ENCODE measurements at places on chromosomes 1 and 21.

DNA sequence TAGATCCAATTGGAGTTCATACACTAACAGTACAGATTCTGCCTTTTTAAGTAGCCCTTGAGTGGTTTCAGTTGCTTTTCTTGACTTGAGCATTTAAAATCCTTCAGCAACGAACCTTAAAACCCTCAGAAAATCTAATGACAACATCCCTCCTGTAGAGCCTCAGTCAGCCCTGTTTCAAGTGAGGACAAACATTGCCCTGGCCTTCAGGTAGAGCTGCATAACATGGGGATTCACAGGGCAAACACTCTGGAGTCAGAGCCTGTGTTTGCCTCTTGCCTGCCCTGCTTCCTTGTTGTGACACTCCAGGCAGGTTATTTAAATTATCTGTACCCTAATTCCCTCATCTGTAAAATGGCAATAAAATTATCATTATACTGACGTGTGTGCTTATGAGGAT lies 96.1 kb upstream of the KCNA3 start:
- no peak for DNase-seq

- no peak for DNase-seq
These were observed 11.3 kb downstream of the ARHGEF11 start for GRCh38 chr1:157034137-157034800.

- DNase-seq = no peak
These were observed 40.7 kb downstream of the PLEKHA6 start for GRCh38 chr1:204319027-204319426.

DNA sequence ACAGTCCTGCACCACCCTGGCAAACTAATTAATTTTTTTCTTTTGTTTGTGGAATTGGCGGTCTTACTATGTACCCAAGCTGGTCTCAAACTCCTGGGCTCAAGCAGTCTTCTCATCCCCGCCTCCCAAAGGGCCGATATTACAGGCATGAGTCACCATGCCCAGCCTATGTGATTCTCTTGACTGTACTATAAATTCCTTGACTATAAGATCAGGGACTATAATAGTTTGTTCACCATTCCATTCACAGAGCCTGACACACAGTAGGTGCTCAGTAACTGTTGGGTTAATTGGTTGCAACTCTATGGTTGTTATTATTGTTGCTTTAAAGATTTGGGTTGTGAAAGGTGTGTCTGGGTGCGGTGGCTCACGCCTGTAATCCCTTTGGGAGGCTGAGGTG lies 17.2 kb downstream of the DAP3 start:
- DNase-seq = peak; percentile 25

DNA sequence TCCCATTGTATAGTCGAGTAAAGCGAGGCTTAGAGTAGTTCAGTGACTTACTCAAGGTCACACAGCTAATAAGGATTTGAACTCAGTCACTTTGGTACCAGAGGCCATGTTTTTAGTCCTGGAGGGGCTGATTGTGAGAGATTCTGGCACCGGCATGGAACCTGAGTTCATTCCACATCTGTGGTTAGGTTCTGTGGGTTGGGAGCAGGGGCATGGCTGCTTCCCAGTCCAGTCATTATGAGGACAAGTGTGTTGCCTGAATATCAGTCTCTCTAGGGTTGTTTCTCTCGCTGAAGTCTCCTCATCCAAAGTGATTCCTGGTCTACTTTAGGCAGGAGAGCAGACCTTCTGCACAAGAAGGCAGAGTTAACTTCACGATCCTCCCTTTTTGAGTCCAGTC lies 90.6 kb downstream of the C1orf94 start:
- DNase-seq = no peak

GRCh38 chr1:108140177-108140576 lies 60.0 kb downstream of the SLC25A24 start:
- no peak for DNase-seq

- no peak for DNase-seq
These were observed 85.6 kb downstream of the WDR4 start for GRCh38 chr21:42793774-42794173.

- DNase-seq = no peak
These were observed 7.7 kb downstream of the ANKRD35 start for GRCh38 chr1:145877923-145878486.

GRCh38 chr1:157090771-157091170 lies 8.8 kb downstream of the ETV3L start:
- no peak for DNase-seq

DNA sequence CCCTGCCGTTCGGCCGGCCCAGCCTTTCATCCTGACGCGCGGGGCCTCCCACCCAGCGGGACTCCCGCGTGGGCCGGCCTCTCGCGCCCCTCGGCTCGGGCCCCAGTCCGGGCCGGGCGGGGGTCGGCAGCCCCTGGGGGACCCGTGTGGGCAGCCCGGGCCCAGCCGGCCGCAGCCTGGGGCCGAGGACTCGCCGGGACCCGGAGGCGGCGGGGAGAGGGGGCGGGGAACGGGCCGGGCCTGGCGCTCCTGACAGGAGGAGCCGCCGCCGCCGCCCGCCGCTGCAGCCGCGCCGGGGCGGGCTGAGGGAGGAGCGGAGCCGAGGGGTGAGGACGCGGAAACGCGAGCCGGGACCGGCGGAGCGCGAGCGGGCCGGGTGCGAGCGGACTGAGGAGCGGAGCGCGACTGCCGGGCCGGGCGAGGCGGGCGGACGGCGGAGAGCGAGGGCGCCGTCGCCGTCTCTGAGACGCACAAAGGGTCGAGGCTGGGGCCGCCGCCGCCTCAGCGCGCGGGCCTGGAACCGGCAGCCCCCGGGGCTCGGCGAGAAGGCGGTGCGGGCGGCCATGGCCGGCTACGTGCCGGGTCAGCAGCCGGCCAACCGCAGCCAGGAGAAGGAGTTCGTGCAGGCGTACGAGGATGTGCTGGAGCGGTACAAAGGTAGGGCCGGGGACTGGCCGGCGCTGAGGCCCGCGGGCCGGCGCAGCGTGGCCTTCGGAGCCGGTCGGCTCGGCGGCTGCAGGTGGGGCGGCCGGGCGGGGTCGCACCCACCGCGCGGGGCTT lies 79.1 kb downstream of the NDUFS5 start:
- DNase-seq = peak; percentile 46

GRCh38 chr1:6897138-6897537 lies 111.9 kb downstream of the CAMTA1 start:
- no peak for DNase-seq

DNA sequence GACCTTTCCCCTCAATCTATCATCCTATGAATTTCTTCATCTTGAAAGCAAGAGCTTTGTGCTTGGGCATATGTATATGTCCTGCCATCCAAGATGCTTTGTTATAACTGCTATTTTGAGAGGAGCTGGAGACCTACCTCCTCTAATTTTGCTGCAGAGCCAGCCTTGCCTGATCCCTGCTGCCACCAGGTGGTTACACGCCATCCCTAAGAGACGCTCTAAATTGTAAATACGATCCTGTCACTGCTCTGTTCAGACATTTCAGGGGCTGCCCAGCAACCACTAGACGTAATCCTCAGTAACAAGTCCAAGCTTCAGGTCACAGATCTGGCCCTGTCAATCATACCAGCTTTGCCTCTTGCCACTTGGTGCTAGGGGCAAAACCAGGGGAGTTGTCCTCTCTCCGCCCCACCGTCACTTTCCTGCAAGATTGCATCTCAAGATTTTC lies 32.9 kb downstream of the GPA33 start:
- DNase-seq = peak; percentile 10

GRCh38 chr1:87426463-87427249 lies 98.0 kb downstream of the LMO4 start:
- no peak for DNase-seq
